ENCODE measurements at places on chromosomes 6 and 20.
A peak's percentile ranks its signal among the peaks of the same experiment; 100 is the strongest.

- DNase-seq: peak; percentile 29
Measured at GRCh38 chr6:26187981-26188635, 100.9 kb downstream of the HFE start.

DNA sequence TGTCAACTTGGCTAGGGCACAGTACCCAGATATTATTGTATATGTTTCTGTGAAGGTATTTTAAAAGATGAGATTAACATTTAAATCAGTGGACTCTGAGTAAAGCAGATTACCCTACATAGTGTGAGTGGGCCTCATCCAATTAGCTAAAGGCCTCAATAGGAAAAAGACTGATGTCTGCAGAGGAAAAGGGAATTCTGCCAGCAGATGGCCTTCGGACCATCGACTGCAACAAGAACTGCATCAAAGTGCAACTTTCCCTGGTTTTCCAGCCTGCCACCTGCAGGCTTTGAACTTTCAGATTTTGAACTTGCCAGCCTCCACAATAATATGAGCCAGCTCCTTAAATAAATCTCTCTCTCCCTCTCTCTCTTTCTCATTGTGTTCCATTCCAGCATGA, 80.5 kb downstream of the IMPG1 start:
- DNase-seq: no peak

DNA sequence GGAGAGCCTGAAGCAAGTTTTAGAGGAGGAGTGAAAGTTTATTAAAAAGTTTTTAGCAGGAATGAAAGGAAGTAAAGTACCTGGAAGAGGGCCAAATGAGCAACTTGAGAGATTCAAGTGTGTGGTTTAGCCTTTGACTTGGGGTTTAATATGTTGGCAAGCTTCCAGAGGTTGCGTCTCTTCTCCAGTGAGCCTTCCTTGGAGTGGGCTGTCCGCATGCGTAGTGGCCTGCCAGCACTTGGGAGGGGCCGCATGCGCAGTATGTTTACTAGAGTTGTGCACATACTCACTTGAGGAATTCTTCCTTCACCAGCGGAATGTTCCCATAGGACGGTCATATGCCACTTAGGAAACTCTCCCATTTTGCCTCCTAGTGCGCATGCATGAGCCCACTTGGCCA, 235.2 kb downstream of the ALDH8A1 start:
- peak; percentile 34 for DNase-seq

- no peak for DNase-seq
Measured at GRCh38 chr6:147741389-147741788, 232.9 kb downstream of the SAMD5 start.

- DNase-seq: no peak
Measured at GRCh38 chr6:49730251-49730650, 13.9 kb downstream of the CRISP3 start.

GRCh38 chr20:46923550-46923949, 28.9 kb downstream of the EYA2 start:
- no peak for DNase-seq

- DNase-seq: no peak
Measured at GRCh38 chr6:166430269-166430668, 47.5 kb upstream of the MPC1 start.

- peak; percentile 52 for DNase-seq
Measured at GRCh38 chr6:91476000-91476399, 889.1 kb upstream of the MAP3K7 start.

GRCh38 chr20:11350126-11351005, 567.3 kb upstream of the BTBD3 start:
- DNase-seq: no peak

- DNase-seq: no peak
Measured at GRCh38 chr6:92892626-92893170, 526.7 kb downstream of the EPHA7 start.

DNA sequence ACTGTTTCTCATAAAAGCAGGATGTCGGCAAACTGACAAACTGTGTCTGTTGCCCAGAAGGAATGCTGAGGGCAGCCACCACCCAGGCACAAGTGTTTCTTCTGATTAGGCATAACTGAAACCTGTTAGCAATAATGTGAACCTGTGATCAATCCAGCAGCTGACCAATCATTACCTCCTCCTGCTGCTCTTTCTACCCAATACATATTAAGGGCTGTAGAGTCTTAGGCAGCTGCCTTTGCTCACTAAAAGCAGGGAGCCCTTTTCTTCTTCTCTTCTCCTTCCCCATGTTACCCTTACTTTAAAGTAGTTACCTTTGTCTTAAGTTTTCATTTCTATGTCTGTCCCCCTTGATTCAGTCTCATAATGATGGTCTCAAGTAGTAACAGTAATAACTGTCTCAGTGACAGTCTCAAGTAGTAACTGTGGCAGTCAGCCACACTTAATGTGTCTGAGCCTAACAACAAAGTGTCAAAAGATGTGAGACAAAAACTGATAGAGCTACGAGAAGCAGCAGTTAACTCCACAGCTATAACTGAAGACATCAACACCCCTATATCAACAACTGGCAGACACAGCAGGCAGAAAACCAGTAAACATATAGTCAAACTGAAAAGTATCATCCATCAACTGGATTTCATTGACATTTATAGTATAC, 37.0 kb downstream of the RANBP9 start:
- DNase-seq: no peak

- DNase-seq: peak; percentile 39
Measured at GRCh38 chr20:38156888-38157634, 8.0 kb downstream of the TGM2 start.

DNA sequence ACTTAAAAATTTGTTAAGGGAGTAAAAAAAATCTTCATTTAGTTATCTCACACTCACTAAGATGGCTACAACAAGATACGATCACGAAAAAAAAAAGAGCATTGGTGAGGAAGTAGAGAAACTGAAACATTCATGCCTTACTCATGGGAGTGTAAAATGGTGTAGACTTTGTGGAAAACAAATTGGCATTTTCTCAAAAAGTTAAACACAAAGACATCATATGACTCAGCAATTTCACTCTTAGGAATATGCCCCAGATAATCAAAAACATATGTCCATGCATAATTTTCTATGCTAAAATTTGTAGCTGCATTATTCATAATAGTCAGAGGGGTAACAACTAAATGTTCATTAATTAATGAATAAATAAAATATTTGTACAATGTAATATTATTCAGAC, 120.9 kb upstream of the IRAK1BP1 start:
- no peak for DNase-seq

GRCh38 chr6:169791721-169792131, 40.3 kb downstream of the ERMARD start:
- DNase-seq: no peak

GRCh38 chr6:145420599-145420998, 314.7 kb downstream of the EPM2A start:
- no peak for DNase-seq

DNA sequence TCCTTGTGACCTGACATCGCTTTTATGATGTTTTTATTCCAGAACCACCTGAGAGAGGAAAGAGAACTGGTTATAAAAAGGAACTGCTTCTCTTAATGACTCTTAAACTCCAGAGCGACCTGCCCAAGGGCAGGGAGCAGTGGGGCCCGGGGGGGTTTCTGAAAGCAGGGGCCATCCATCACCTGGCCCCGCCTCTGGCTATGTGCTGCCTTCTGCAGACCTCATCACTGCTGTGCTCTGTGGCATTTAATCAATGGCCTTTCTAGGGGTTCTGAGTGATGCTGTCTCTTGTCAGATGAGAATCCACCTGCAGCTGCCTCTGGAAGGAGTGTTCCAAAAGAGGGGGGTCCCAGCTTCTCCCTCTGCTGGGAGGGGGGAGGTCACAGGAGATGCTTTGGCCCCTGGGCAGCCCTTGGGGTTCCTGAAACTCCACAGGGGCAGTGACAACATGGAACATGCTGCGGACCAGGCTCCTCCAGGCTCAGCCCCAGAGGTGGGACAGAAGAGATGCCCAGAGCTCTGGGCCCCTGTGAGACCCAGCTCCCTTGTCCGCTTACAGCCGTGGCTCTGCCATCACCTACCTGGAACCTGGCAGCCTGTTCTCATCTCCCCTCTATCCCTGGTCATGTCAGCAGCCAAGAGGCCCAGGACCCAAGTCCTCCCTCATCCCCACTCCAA, 177.1 kb upstream of the SULF2 start:
- DNase-seq: no peak

GRCh38 chr6:103629613-103630012, 1230.1 kb downstream of the HACE1 start:
- no peak for DNase-seq

GRCh38 chr6:41939848-41940758, 1.5 kb downstream of the CCND3 start:
- DNase-seq: peak; percentile 11

DNA sequence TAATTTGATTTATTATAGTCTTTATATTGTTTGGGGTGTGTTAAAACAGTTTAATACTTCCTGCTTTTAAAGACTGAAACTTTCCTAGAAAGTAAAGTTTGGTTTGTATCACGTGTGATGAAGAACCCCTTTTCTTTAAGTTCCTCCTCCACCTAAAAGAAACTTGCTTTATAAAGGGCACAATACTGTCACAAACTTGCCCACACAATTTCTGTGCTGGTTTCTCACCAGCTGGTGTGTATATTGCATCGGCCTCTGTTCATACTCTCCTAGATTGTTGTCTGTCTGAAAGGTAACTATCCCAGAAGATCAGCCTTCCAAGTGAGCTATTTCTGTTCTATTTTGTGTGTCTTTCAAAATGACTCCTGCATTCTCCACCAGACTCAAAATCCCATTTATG, 46.9 kb downstream of the ANKRD6 start:
- no peak for DNase-seq

DNA sequence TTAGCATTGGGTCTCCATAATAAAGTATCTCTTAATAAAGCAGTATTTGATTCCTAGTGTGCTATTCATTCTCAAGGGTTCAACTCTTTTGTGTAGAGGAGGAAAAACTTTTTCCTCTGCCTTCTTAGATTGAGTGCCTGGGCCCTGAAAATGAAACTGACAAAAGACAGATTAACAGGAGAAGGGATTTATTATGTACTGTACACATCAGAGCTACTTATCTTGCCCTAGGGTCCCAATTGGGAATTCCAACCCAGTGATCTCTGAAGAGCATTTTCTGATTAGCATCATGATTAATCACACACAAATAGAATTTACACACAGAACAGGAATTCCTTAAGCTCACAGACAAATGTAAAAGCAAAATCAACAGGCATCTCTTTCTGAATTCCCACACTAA, 128.9 kb downstream of the CD164 start:
- DNase-seq: no peak

DNA sequence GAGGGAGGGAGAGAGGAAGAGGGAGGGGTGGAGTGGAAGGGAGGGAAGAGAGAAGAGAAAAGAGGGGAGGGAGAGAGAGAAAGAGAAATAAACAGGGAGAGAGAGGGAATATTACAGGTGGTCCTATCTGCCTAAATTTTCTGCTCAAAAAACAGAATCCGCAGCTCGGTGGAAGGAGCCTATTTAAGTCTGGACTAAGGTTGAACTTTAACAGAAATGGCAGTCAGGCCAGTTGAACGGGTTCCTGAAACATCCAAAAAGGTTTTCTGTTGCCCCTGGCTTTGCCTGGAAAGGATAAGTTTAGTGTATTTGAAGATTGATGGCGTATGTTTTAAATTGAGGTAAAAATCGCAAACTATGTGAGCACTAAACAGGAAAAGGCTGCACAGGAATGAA, 2.2 kb downstream of the TFAP2B start:
- DNase-seq: no peak

- peak; percentile 60 for DNase-seq
Measured at GRCh38 chr6:7165890-7166267, 58.1 kb downstream of the RREB1 start.

DNA sequence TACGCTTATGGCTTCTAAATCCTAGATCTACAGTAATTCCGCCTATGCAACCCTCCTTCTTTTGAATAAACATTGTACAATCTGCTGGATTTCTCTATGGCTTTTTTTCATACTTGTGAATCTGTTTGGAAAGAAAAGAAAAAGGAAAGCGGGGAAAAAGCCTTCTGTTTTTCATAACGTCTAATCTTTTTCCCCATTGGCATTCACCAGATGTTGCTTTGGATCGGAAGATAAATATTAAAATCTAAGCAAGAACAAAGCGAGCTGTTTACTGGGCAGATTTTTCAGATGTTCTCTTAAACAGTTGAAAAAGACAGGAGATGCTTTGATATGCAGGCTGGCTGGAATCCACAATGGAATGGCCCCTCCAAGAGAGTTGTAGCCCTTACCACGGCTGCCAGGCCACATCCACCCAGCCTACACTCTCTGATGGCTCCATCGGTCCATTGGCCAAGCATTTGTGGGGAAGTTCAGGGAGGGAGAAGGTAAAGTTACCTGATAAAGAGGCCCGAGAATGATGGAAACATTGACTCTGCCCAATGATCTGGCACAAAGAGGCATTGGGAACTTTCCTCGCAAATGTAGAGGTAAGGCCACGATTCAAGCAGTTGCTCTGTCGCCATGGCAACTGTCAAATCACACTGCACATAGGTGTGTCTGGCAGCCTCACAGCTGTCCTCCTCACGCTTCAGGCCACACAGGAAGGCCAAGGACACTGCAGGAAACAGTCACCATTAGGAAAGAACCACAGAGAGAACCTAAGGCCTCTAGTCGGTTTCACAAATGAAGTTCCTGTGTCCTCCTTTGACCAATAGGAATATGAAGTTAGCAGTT, 70.3 kb downstream of the PKHD1 start:
- no peak for DNase-seq

- no peak for DNase-seq
Measured at GRCh38 chr6:160737934-160738333, 35.9 kb downstream of the PLG start.

- no peak for DNase-seq
Measured at GRCh38 chr6:36997811-36998722, 7.4 kb upstream of the FGD2 start.

DNA sequence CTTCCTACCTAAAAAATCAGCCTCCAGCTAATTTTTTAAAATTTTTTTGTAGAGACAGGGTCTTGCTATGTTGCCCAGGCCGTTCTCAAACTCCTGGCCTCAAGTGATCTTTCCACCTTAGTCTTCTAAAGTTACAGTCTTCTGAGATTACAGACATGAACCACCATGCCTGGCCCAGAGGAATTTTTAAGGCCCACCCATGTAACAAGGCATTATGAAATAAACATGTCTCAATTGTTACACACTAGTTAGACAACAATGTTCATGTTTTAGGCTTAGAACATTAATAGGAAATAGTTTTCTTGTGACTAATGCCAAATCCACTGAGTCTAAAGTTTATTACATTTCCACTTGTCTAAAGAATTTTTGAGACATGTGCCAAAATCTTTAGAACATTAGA, 221.2 kb downstream of the LAMA2 start:
- no peak for DNase-seq

DNA sequence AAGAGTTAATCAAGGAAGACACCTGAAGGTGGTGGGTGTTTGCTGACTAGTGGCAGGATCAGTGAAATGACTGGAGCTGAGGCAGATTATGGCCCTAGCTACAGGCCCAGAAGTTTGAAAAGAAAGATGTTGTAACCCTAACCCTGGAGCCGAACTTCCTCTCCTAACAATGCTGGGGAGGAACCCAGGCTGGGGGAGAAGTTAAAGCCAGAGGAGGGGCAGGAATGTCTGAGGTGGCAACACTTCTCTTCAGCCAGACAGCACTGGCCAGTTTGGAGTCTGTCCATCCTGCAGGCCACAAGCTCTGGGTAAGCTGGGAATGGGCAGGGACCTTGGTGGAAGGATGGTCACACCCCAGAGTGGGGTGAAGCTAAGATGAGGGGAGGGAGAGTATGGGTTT, at the start of gene LST1:
Gene LST1 (plus strand): TSS at position 270 of the 400 bp plus-strand sequence. CDS start 1,023 bp downstream, outside the sequence.
- DNase-seq: no peak

DNA sequence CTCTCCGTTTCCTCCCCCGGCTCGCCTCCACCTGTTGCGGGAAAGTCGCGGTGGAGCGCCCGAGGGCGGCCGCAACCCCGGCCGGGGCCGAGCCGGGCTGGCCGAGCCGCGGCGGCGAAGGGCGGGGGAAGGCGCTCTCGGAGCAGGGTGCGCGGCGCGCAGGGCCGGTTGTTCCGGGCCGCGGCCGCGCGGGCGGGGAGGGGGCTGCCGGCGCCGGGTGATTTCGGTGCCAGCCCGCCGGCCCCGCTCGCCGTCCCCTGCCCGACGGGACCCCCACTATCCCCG, 235 bp downstream of the MAP7 start:
- no peak for DNase-seq
